ENCODE measurements at places on chromosomes 11 and 22.

- no peak for DNase-seq
Measured at GRCh38 chr11:130128626-130129025, 31.0 kb upstream of the ST14 start.

DNA sequence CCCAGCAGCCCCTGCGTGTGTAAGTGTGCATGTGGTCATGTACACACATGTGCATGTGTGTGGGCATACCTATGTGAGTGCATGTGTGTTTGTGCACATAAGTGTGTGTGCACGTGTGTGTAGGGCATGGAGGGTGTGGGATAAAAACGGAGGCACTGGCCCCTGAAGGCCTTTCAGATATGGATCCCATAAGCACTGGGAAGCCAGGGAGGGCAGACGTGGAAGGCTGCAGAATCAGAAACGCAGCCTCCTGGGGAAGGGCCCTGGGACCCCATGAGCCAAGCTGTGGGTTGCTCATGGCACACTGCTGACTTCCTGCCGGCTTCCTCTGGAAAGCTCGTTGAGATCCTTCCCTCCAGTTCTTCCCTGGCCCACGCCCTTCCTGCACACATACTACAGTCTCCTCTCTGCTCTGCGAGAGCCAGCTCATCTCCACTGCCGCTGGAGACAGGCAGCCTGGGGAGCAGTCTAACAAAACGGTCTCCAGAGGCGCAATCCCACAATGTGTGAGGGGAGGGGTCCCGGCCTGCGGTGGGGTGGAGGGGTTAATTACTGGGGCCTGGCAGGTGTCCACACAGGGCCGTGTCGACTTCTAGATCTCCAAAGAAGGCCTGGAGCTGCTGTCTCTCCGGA is 435.2 kb upstream of the B3GAT1 start:
- no peak for DNase-seq

DNA sequence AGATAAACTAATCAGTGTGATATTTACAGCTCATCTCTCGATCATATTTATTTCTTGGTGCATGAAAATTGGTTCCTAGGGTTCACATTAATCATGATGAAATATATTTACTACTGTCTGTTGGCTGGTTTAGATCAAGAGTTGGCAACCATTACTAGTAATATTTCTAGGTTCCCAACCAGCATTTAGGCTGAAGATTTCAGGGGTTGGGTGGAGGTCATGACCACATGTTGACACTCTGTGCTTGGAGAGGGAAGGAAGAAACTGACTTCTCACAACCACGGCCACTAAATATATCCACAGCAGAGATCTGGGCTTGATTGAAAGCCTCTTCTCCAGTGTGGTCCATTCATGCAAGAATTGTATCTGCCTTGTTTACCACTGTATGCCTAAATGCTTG is 87.9 kb downstream of the ALX4 start:
- no peak for DNase-seq

- DNase-seq, result peak; percentile 62
Measured at GRCh38 chr11:124402326-124402922, 3.6 kb upstream of the OR8B3 start.

- no peak for DNase-seq
Measured at GRCh38 chr11:113623114-113623513, 83.0 kb downstream of the TMPRSS5 start.
